NK-92 treated with Interleukin-12 subunit alpha and Interleukin-12 subunit beta, amount 100 ng/mL, for 24 hours (cell line): ENCODE measurements at places on chromosomes 2 and 18.
A peak's percentile ranks its signal among the peaks of the same experiment; 100 is the strongest.

DNA sequence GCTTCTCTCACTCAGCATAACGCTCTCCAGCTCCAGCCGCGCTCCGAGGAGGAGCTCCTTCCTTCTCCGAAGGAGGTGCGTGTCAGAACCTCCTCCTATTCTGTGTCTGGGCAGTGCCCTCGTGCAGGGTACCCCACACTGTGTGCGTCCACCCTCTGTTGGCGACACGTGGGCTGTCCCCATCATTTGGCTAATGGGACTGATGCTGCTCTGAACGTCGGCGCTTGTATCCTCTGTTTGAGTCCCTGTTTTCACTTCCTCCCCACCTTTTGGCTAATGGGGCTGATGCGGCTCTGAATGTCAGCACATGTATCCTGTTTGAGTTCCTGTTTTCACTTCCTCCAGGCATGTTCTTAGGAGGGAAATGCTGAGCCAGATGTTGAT lies 22.2 kb downstream of the KCNG2 start:
- no peak for DNase-seq

GRCh38 chr18:11688972-11689668 lies at the start of gene GNAL:
Gene GNAL, plus strand, starts transcription at chr18:11689264. Its CDS starts 300 bp downstream, at chr18:11689564.
- DNase-seq: no peak

DNA sequence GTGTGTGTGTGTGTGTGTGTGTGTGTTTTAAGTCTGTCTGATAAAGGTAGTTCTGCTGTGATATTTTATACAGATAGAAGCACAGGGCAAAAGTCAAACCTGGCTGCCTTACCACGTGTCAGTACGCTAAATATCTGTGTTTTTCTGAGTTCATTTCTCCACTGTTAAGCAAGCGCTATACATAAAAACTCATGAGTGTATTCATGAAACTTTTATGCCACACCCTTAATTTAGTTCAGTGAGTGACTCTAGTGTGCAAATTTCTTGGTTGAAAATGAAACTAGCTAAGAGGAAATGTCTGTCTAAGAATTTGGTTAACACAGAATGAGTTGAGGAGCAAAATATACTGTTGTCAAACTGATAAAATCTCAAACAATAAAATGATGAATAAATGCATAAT lies 11.2 kb downstream of the CASP10 start:
- no peak for DNase-seq

- no peak for DNase-seq
These were observed 60.5 kb upstream of the TEX51 start for GRCh38 chr2:126837966-126838715.

DNA sequence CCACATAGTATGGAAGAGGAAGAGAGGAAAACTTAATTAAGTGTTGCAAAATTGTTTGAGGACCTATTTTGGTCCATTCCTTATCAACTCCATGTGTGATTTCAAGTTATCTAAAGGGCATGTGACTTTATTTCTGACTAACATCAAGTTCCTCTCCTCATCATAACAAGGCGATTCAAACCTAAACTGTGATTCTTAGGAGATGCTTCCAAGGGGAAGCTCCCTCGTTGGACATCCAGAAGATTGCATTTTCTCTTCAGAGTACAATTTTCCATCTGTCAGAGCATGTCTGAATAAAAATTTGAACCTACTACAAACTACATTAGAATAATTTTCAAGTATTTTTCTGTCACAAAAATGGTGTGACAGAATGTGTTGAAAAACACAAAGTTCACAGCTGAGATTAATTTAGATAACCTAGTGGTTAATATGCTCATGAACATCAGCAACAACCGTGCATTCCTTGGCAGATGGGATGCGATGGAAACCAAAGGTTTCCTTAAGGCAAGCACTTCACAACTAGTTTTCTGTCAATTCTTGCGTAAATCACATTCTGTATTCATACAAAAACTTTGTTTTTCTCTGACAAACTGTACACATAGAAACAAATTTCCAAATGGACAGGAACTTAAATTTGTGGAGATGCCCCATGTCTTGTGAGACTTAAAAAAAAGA lies 4.2 kb downstream of the SFT2D3 start:
- DNase-seq: no peak

DNA sequence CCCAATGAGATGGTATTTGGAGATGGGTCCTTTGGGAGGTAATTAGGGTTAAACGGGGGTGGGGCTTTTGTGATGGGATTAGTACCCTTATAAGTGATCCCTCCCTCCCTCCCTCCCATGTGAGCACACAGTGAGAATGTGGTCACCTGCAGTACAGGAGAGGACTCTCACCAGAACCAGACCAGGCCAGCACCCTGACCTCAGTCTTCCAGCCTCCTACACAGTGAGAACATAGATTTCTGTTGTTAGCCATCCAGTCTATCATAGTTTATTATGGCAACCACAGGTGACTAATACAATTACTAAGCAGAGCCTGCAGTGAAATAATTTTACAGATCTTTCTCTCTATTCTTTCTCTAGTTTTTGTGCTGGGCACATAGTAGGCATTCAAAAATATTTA lies 137.7 kb upstream of the PKDCC start:
- DNase-seq: peak; percentile 13
